Stimulated activated CD8-positive, alpha-beta memory T cell treated with anti-CD3 and anti-CD28 coated beads, Interleukin-2, amount 100 ng/mL, for 1 hour (primary cell): ENCODE measurements at places on chromosomes 6 and 20.

- DNase-seq: no peak
Measured at GRCh38 chr6:96110878-96111277, 95.1 kb downstream of the FUT9 start.

- no peak for DNase-seq
Measured at GRCh38 chr20:24487648-24488047, 18.2 kb downstream of the SYNDIG1 start.

- no peak for DNase-seq
Measured at GRCh38 chr6:142942238-142942637, 2.7 kb downstream of the HIVEP2 start.

- DNase-seq: no peak
Measured at GRCh38 chr6:108009894-108010293, 51.9 kb upstream of the SEC63 start.

GRCh38 chr6:45375449-45375848 lies 2.3 kb downstream of the SUPT3H start:
- DNase-seq: no peak

DNA sequence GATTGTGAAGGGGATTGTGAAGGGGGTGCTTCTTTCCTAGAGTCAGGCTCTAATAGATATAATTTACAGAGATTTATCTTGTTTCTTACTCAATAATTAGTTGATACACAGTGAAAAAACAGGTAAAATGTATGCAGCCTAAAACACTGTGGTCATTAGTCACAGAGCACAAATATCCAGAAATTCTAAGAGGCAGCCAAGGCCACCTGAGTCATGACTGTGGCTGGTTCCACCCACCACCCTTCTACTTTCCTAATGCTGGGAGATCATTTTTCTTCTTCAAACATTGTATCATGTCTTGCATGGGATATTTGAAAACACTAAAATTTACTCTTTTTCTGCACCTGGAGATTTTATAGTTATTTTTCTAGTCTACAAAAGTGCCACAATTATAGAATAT lies 181.6 kb downstream of the OTOR start:
- DNase-seq: no peak

DNA sequence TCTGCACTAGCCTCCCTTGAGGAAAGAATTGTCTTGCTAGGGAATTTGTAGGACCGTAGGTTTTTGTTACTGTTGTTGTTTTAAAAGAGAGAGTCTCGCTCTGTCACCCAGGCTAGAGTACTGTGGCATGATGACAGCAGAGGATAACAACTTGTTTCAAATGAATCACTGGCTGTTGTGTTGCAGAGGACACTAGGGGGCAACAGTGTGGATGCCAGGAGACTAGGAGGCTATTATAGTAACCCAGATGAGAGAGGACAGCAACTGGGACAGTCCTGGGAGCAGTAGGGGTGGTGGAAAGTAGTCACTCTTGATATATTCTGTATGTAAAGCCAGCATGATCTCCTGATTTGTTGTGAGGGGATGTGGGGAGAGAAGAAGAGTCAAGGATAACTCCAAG lies 41.8 kb upstream of the LAMA4 start:
- no peak for DNase-seq

GRCh38 chr6:90304308-90304707 lies 7.7 kb upstream of the BACH2 start:
- DNase-seq: no peak

GRCh38 chr6:139939189-139939979 lies 564.9 kb upstream of the CITED2 start:
- DNase-seq: no peak

GRCh38 chr6:30813631-30814145 lies 69.3 kb upstream of the IER3 start:
- no peak for DNase-seq

- no peak for DNase-seq
Measured at GRCh38 chr20:11192106-11192505, 518.3 kb upstream of the JAG1 start.

DNA sequence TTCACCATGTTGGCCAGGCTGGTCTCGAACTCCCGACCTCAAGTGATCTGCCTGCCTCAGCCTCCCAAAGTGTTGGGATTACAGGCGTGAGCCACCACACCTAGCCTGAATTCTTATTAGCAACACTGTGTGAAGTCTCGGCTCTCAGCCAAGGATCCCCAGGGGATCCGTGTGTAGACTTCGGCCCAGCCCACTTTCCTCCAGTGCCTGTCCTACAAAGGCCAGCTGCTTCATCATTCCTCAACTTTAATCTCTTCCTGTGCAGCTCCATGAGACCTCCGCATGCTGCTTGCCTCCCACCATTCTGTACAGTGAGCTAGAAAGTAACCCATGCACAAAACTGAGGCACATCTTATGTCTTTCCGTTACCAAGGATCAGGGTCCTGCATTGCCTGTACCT lies 71.8 kb downstream of the SAMD3 start:
- DNase-seq: no peak

DNA sequence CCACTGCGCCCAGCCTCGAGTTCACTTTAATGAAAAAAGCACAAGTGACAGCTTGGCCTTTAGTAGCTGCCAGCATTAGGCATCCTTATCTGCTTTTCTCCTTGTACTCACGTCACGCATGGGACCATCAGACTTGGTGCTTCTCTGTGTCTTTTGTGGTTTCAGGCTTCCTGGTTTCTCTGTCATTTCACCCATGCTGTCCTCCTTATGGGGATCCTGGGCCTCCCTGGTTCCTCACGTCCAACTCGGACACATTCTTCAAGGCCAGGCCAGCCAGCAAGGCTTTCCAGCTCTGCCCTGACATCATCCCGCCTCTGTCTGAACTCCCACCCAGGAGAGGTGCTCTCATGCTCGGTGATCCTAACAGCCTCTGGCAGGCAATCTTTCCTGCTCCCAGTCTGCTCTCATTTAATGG lies 83.2 kb downstream of the TIAM2 start:
- DNase-seq: no peak

- no peak for DNase-seq
Measured at GRCh38 chr20:34536798-34537394, 20.7 kb downstream of the DYNLRB1 start.

DNA sequence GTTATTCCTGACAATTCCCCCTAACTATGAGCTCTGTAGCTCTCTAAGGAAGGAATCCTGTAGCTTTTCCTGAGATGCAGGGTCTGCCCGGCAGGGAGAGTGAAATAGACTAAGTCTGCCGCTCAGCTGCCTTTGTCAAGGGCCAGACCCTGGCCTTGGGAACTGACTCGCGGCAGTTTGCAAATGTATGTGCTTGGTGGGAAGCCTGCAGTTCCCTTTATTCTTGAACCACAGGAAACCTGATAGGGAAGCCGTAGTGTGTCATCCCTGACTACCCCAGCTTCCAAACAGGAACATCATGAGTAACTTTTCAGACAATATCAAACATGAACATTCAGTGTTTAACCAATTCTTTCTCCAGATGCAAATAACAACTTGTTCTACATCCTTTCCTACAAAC lies 78.7 kb upstream of the IFNGR1 start:
- no peak for DNase-seq

GRCh38 chr6:31178143-31179041 lies 7.9 kb upstream of the POU5F1 start:
- DNase-seq: no peak

DNA sequence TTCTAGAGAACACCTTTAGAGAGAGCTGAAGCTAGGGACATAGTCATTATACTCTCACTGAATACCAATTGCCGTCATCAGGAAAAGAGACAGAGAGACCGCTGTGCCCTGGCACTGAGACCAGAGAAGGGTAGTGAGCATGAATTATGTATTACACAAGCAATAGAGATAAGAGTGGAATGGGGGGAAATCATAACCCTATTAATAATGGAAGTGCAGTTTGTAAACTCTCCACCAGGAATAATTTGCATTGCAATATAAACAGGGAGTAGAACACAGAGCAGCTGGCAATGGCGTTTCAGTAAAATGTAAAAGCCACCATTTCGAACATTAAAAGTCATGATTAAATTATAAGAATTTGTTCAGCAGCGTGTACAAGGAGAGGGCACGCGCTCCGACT lies 244.5 kb downstream of the MAFB start:
- DNase-seq: no peak

- no peak for DNase-seq
Measured at GRCh38 chr6:89073840-89074239, 6.7 kb upstream of the PNRC1 start.
